Skin of body (tissue), 3 donors: ENCODE measurements at places on chromosomes 13 and 19. TPM values are rescaled to one million over a fixed set of nuclear protein-coding genes. Genes with fewer than 3 reads are reported as not detected.
A peak's percentile ranks its signal among the peaks of the same experiment; 100 is the strongest.

GRCh38 chr19:22634450-22634827 lies 315 bp downstream of the ZNF492 start:
- DNase-seq = no peak

The MBD3L2 gene
- total RNA-seq = not detected

The SSC5D gene
- total RNA-seq = 16.5 TPM

The ZNF77 gene
- total RNA-seq = 5.0 TPM

The STAP2 gene
- total RNA-seq = 25.5 TPM

DNA sequence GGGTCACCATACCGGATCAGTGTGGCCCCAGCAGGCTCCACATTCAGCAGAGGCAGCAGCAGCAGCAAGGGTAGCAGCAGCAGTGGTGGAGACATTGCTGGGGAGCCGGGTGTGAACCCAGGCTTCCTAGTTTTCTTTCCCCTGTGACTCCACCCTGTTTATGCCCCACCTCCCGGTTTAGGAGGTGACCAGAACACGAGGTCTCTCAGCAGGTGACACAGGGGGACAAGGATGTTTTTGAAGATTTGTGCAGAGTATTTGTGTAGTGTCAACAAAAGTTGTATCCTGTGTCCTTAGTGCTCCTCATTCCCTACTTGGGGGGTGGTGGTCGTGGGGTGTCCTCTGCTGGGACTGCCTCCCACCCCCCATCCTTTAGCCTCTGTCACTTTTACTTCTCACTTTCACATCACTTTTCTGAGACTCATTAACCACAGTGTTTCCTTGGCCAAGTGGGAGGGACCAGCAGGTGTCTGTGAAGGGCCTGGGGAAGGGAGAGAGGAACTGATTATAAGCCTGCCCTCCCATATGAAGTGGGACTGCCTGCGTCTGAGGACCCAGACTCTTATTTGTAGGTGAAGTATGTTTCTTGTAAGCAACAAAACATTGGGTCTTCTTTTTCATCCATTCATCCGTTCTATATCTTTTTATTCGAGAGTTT lies 15.6 kb upstream of the KCNC3 start:
- DNase-seq = no peak

- peak; percentile 32 for DNase-seq
These were observed 2.9 kb upstream of the C19orf85 start for GRCh38 chr19:55467236-55468053.

DNA sequence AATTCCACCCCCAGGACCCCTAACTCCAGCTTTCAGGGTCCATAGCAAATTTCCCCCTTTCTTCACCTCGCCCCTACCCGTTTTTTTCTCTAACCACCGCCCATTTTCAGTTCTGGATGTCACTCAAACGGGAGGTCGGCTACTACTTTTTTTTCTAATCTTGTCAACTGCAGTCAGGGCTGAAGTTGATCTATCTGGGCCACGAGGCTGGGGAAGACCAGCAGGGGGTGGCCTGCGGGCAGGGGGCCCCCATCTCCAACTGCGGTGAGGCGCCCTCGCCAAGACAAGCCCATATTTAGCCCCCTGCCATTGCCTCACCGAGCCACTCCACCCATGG lies 748 bp downstream of the LHFPL6 start:
- DNase-seq = no peak

DNA sequence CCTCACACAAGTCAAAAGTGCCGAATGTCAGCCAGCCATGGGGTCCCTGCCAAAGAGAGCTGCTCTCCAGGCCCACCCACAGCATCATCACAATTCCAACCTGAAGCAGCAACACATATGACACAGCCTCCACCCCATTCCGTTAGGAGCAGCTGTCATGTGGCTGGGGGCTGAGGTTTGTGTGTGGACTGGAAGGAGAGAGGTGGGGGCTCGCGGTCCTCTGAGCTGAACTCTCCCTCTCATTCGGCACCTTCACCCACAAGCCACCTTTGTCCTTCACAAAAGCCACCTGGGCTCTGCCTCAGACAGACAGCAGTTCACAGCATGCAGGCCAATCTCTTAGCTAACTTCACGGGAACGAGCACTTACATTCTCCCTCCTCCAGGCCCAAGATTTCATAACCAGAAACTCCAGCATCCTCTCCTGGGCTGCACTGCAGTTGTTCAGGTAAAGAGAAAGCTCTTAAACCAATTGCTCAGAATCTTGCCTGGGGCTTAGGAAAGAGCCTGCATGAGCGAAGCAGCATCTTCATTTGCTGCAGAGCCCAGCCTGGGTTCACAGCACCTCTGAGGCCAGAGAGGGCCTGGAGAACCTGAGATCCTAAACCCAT lies 7.2 kb downstream of the RAB20 start:
- no peak for DNase-seq

The TMPRSS9 gene
- 0.20 TPM for total RNA-seq

The KLF12 gene
- total RNA-seq = 17.6 TPM

DNA sequence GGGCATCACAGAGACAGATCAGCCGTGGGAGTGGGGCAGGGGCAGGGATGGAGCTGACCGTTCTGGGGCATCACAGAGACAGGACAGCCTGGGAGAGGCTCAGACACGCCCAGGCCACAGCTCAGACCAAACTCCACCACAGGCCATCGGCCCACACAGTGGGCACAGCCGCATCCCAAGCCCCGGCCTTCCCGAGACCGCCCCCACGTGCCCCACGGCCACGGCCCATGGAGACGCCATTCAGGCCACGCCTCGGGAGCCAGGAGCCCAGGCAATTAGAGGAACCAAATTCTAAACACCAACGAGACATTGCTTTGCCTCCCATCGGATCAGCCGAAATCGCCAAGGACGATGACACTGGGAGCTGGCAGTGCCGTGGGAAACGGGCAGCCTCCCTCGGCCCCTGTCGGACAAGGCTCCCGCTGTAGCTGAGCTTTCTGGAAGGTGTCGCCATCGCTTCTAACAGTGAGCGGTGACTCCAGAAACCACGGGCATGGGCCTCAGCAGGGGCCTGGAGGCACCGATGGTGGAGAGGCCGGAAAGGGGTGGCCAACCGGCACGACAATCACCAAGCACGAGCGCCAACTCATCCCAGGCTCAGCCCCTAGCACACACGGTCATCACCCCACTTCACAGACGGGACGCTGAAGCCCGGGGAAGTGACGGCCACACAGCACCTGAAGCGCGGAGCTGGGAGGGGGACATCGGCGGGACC lies 2.4 kb downstream of the PIP5K1C start:
- no peak for DNase-seq

The ONECUT3 gene
- total RNA-seq = not detected
